ENCODE measurements at places on chromosomes 4 and X.

- no peak for DNase-seq
These were observed 107.4 kb downstream of the HMX1 start for GRCh38 chr4:8763966-8764901.

DNA sequence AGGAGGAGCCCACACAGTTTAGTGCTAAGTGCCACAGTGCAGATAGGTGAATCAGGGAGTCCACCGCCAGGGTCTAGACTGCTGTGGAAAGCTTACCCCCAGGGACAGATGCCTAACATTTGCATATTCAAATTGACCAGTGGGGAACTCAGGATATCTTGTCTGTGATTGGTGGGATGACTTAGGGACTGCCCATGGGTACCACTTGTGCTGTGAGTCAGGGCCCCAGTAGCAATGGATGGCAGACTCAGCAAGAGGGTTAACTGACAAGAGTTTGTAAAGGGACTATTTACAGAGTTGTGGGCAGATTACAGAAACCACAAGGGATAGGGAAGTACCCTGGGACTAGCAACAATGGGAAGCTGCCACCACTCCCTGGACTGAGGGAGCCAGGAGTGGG, 282.1 kb downstream of the BCOR start:
- peak; percentile 5 for DNase-seq

- peak; percentile 20 for DNase-seq
These were observed 201.0 kb upstream of the ARSJ start for GRCh38 chr4:114180481-114180880.

- peak; percentile 48 for DNase-seq
These were observed 498 bp downstream of the RBMX start for GRCh38 chrX:136880003-136880451.

DNA sequence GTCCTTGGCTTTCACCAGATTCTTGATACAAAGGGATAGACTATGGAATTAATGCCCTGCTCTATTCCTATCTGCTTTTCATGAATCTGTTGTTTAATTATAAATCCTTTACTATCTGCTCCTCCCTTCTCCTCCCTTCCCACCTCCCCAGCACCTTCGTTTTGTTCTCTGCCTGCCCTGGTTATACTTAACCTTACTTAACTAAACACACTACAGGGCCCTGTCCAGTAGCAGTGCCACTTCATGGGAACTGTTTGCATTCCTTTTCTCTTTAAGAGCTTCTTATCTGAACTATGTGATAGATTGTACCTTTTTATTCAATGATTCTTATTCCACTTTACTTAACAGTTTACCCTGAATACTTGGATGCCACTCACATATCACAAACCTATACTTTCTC, 830 bp downstream of the HOPX start:
- DNase-seq = no peak

DNA sequence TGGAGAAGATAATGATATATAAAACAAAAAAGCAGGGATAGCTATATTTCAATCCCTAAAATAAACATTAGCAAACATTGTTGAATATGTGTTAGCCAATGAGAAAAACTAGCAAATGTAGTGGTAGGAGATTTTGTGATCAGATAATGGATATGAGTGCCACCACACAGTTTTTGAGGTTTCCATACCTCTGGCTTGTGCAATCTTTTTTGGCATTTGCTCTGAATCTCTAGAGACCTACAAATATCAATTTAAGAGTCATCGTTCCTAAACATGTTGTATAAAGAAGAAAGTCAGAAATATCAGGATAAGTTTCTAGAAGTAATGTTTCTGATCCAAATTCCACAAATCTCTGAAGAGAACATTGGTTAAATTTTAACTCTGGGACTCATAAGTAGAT, 308.7 kb downstream of the PDGFC start:
- no peak for DNase-seq

DNA sequence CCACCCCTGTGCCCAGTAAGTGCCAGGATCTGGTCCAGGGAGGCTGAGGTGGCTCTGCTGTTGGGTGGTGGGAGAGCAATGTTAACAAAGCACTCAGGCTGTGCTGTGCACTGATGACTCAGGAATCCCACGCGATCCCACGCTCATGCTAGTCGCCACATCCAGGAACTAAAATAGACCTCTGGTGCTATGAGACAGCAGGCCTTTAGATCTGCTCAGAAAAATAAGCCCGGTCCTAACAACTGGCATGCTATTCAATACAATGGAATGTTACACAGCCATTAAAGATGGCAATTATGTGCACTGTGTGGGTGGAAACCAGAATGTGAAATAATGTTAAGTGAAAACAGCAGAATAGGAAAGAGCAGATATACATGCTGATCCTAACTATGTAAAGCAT, 26.0 kb downstream of the ARL13A start:
- DNase-seq = no peak
